ENCODE measurements at places on chromosomes 12 and 14.

- no peak for DNase-seq
Observed at GRCh38 chr12:132196038-132196872, 52.0 kb downstream of the NOC4L start.

DNA sequence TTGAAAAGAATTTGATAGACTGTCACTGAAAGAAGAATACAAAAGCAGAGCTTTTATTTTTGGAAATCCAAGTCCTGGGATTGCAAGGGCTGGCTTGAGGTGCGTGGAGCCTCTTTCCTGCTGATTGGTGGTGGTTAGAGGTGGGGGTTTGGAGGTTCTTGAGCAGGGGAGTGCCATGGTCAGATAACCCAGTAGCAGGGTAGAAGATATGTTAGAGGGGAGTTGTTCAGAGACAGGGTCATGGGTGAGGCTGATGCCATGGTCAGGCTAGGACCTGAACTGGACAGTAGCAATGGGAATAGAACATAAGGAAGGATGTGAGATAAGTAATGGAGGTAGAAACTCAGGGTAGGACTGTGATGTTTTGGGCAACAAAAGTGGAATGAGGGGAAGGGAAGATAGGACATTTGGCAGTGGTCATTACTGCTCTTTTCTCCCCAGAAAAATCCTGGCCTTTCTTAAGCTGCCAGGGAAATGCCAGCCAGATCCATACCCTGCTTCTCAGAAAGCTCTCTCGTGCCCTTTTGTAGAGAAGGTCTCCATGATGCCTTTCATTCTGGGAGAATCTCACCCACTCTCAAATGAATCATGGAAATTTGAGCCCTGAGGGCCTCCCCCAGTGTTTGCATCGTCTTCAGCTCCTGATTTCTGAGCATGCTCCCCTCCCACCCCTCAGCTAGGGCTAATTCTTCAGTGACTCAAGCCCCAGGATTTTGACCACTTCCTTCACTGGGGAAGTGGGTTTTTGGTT is 9.5 kb downstream of the EMP1 start:
- DNase-seq, result no peak

- no peak for DNase-seq
Observed at GRCh38 chr14:52150162-52150561, 81.3 kb upstream of the NID2 start.

DNA sequence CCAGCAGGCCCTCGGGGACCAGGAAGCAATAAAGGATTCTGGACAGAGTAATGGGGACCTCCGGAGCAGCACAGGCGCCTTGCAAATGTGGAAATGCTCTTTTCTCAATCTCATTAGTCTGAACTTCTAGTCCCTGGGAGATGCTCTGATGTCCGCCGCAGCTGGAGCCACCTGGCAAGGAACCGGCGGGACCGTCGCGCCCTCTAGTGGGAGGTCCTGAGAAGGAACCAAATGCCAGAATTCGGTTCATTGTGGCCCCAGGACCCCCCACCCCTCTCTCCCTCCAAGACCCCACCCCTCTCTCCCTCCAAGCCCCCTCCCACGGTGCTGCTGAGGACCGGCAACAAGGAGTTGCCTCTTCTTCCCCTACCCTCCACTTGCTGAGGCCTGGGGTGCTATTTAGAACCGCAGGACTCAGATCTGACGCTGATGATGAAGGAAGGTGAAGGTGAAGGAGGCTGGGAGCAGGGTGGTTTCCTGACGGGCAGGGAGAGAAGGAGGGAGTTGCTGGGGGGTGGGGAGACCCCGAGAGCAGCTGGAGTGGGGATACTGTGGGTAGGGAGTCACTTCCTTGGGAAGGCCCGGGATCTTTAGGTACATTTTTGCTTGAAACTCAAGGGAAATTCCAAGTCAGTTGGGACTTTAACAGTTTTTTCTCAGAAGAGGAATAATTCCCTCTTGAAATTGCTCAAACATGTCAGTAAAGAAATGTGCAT is 42.5 kb downstream of the SMIM41 start:
- DNase-seq, result peak; percentile 60

- no peak for DNase-seq
Observed at GRCh38 chr12:44774815-44775411, 101.2 kb downstream of the NELL2 start.

DNA sequence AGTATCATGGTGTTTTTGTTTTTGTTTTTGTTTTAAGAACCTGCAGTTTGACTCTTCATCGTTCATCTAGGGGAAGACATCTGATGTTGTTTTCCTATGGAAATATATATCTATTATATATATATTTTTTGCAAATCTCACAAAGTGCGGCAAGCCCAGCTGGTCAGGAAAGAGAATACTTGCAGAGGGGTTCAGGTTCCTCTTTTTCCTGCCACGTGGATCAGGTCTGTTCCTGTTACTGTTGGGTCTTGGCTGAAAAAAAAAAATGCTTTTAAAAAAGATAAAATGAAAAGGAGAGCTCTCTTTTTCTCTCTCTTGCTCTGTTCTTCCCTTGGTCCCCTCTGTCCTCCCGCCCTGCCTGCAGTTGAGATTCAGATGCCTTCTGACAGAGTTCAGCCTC is 179.4 kb upstream of the BCL2L14 start:
- no peak for DNase-seq

- DNase-seq, result no peak
Observed at GRCh38 chr14:29905543-29905942, 22.1 kb downstream of the PRKD1 start.

DNA sequence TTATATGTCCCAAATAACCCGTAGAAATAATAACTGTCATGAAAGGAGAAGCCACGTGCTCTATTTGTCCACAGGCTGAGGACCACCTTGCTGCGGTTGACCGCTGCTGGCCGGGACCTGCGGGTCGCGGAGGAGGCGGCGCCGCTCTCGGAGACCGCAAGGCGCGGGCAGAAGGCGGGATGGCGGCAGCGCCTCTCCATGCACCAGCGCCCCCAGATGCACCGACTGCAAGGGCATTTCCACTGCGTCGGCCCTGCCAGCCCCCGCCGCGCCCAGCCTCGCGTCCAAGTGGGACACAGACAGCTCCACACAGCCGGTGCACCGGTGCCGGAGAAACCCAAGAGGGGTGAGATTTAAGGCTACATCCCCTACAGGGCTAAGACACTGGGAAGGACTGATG is 21.0 kb downstream of the RPGRIP1 start:
- DNase-seq, result no peak

DNA sequence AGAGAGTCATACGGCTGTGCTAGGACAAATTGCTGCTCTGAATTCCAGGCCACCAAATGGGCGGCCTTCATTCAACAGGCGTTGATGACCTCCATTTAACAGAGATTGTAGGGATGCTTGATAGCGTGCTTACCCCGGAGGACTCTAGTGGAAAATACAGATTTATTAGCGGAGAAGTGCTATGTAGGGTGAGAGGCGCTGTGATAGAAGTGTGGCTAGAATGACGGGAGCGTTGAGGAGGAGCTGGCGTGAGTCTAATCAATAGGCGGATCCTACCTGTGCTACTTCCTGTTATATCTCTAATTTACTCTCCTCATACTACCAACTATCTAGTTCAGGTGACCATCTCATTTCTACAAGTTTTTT is 668 bp downstream of the MRPS35 start:
- DNase-seq, result no peak

GRCh38 chr14:102831163-102831804 is 54.0 kb downstream of the TRAF3 start:
- no peak for DNase-seq

- no peak for DNase-seq
Observed at GRCh38 chr12:65494537-65494936, 216.1 kb downstream of the MSRB3 start.

DNA sequence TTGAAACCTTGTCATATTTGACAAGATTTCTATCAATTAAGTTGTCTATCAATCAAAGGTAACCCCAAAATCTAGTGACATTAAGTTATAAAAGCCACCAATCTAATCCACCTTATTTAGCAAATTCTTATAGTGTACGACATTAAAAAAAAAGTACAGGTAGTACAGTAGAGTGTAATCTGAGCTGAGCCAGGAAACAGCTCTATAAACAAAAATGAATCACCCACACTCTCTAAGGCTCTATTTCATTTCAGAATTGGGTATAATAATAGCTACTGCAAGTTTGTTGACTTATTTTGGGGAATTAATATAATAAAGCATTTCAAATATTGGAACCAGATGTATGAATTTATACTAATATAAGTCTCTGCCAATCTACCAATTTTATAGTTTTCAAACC is 342.4 kb upstream of the FLRT2 start:
- DNase-seq, result no peak

DNA sequence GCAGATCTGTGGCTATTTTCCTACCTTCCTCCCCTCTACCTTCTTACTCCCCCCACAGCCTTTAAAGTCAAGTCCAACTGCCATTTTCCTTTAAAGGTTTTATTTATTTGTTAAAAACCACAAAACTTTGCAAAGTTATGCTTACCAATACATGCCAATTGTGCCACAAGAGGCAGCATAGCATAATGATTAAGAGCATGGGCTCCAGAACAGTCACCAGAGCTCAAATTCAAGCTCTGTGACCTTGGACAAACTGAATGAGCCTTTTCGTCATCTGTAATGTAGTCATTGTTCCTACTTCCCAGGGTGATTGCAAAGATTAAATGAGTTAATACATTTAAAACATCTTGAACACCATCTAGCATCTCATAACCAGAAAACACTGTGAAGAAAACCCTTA is 13.0 kb upstream of the FMNL3 start:
- DNase-seq, result no peak

DNA sequence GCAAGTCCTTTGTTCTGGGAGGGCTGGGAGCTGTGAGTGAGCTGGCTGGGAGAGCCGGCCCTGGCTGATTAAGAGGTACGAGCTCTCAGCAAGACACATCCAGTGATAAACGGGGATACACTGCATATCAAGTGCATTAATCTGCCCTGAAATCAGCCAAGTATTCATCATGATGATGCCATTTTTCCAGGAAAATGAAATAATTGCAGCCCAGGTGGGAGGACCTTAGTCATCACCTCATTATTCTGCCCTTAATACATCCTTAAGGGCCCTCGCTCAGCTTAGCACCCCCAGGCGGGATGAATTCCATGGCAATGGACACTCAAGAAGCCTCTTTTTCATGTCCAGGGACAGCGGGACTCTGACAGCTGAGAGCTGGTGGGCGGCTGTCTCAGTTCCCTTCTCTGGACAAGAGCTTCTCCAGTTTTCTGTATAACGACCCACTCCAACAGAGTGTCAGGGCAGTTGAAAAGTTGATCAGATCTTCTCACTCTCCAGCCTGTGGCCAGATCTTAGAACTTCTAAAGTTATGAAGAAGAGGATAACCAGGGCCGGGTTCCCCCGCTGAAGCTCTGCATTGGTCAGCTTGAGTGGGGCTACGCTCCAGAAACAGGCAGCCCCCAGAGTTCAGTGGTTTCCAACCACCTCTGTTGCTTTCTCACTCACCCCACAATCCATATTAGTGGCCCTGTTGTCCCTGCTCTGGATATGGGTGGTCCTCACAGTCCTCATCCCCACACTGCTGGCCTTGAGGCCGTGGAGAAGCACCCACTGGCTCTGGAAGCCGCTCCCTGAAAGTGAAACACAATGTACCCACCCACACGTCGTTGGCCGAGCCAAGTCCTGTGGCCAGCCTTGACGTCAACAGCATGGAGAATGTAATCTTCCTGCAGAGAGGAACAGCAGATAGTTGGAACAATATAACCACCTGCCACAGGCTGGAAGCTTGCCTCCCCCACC is 306.2 kb upstream of the DIO3 start:
- no peak for DNase-seq

DNA sequence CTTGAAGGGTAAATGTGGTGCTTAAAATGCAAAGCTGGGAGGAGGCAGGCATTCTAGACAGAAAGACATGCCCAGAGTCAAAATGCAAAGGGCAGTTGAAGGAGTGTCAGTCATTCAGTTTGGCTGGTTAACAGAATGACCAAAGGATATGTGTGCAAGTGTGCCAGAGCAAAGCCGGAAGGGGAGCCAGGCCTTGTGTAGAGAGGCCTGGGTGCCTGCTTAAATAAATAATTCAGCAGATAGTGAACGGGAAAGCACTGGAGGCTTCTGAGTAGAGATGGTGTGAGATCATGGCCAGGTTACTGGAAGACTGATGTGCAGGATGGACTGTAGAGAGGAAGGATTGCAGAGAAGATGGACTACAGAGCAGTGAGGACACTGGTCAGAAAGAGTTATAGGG is 244.9 kb downstream of the PRKD1 start:
- no peak for DNase-seq

DNA sequence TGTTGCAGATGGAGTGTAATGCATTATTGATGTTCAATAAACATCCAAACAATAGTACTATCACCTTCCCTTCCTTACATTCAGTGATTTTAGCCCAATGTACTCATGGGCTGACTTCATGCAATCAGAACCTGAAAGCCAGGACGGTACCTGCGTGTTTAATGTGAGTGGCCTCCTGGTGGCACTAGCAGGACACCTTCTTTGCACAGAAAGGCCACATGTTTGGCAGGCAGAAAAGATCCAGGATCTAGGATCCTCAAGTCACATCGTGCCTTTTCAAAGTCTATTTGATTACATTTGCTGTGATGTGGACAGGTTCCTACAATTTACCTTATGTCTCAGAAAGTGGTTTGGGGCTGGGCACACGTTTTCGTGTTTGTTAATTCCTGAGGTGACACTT is 82.9 kb downstream of the NEDD1 start:
- DNase-seq, result no peak

DNA sequence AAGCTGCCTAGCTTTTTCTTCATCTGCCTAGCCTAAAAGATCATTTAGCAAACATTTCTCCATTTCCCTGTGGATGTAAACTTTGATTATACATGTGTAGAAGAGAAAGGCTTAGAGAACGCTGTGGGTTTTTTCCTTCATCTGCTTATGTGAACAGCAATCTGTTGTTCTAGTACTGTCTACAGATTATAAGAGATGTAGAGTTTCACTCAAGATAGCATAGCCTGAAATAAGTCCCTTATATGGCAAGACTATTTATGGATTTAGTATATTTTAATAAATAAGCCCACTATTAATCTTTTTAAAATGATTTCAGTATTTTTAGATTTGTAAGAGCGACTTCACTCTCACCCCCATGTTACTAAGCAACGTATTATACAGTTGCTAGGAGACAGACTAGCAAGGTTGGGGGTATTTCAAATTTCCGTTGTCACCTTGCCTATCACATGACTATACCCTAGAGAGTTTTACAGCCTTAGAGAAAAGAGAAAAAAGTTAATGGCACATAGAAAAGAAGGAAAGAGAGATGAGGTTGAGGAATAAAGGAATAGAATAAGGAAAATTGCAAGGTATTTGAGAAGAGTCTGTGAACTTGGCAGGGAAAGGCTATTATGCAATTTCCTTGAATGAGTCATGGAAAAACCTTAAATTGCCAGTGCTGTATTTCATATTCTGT is 12.2 kb upstream of the TUBA1A start:
- DNase-seq, result no peak

DNA sequence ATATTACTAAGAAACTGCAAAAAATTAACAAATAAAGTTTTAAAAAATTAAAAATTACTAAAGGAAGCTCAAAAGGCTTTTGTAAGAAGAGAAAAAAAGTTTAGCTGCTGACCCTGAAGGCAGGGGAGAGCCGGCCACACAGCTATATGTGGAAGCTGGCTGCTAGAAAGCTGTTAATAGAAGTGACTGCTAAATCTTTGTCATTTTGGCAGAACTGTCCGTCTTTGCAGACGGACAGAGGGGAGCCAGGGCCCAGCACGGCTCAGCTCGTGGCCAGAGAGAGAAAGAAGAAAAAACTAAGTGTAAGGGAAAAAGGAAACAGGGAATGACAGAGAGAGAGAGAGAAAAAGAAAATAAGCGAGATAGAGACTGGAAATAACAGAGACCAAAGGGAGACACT is 27.9 kb downstream of the PRMT8 start:
- DNase-seq, result no peak

GRCh38 chr14:99201351-99202073 is 70.5 kb downstream of the BCL11B start:
- no peak for DNase-seq

Data from left hindlimb (tissue), 1 donor.